ENCODE measurements at places on chromosomes 3 and 15. TPM values are rescaled to one million over a fixed set of nuclear protein-coding genes. Genes with fewer than 3 reads are reported as not detected.

The ATP13A5 gene
- total RNA-seq = not detected

The GCNT3 gene
- total RNA-seq = 195 TPM

The REC114 gene
- not detected for total RNA-seq

The GUCA1C gene
- total RNA-seq = not detected

The SLC28A1 gene
- total RNA-seq = not detected

The GRM7 gene
- total RNA-seq = not detected

The BTBD1 gene
- 55.3 TPM for total RNA-seq

The GOLGA8H gene
- total RNA-seq = 2.8 TPM

The CHRM5 gene
- not detected for total RNA-seq

The CELSR3 gene
- 4.7 TPM for total RNA-seq

The KLHL6 gene
- total RNA-seq = not detected

The MAP2K1 gene
- 105 TPM for total RNA-seq

The CLDND1 gene
- 57.8 TPM for total RNA-seq

The GOLGA8G gene
- not detected for total RNA-seq

The GATA2 gene
- 5.4 TPM for total RNA-seq

The LPCAT4 gene
- 49.5 TPM for total RNA-seq

The GOLGA6L1 gene
- not detected for total RNA-seq

The STARD9 gene
- 1.4 TPM for total RNA-seq

The IL17RB gene
- 0.92 TPM for total RNA-seq

The MAN2A2 gene
- 25.3 TPM for total RNA-seq

The CX3CR1 gene
- not detected for total RNA-seq

The IQCF5 gene
- not detected for total RNA-seq

The CCDC51 gene
- total RNA-seq = 23.5 TPM

The SPTBN5 gene
- total RNA-seq = 0.22 TPM

Measured in A549 treated with RU486 at 1 μM for 4 hours (cell line).